ENCODE measurements at places on chromosomes 12 and 14. TPM values are rescaled to one million over a fixed set of nuclear protein-coding genes. Genes with fewer than 3 reads are reported as not detected.

The C12orf60 gene
- 2.2 TPM for total RNA-seq

- no peak for DNase-seq
Observed at GRCh38 chr12:120376934-120377572, 8.1 kb upstream of the MSI1 start.

DNA sequence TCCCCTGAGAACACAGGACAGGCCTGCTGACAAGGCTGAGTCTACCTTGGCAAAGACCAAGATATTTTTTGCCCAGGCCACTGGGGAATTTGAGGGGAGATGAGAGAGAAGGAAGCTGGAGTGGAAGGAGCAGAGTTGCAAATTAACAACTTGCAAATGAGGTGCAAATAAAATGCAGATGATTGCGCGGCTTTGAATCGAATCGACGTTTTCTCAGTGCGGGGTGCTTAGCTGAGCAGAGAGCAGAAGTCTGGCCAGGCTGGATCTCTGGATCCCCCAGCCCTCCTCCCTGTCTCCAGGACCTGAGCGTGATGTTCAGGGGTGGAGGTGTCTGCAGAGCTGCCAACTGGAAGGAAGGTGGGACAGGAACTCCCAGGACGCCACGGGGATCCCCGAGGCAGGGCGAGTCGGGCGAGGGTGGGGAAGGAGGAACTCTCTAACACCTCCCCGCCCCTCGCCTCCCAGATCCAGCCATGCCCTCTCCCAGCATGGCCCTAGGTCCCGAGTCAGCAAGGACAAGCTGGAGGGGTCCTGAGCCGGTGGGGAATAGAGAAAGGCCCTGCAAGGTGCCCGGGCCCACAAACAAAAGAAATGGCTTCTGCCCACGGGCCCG, 527 bp upstream of the CARMIL3 start:
- DNase-seq, result no peak

GRCh38 chr14:92690171-92691011, 58.0 kb downstream of the LGMN start:
- DNase-seq, result peak; percentile 49

DNA sequence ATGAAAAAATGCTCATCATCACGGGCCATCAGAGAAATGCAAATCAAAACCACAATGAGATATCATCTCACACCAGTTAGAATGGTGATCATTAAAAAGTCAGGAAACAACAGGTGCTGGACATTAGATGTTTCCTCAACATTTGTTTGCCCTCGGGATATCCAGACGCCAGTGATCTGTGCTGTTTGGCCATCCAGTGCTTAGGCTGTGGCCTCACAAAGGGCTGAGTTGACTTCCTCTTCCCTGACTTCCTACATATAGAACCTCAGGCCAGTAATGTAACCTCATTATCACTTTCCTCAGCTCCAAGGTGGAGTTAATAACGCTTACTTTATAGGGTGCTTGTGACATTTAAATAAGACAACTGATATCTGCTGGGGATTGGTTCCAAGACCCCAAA, 51.8 kb downstream of the SLC15A5 start:
- no peak for DNase-seq

The C12orf54 gene
- not detected for total RNA-seq

The PSEN1 gene
- total RNA-seq, result 41.9 TPM

GRCh38 chr12:663293-663871, at the start of gene NINJ2:
NINJ2 (minus strand) TSS chr12:663445; CDS start chr12:663360, 85 bp downstream.
- no peak for DNase-seq

- no peak for DNase-seq
Observed at GRCh38 chr14:99460793-99461192, 19.9 kb downstream of the SETD3 start.

- DNase-seq, result no peak
Observed at GRCh38 chr12:25852792-25853191, 105.7 kb upstream of the RASSF8 start.

DNA sequence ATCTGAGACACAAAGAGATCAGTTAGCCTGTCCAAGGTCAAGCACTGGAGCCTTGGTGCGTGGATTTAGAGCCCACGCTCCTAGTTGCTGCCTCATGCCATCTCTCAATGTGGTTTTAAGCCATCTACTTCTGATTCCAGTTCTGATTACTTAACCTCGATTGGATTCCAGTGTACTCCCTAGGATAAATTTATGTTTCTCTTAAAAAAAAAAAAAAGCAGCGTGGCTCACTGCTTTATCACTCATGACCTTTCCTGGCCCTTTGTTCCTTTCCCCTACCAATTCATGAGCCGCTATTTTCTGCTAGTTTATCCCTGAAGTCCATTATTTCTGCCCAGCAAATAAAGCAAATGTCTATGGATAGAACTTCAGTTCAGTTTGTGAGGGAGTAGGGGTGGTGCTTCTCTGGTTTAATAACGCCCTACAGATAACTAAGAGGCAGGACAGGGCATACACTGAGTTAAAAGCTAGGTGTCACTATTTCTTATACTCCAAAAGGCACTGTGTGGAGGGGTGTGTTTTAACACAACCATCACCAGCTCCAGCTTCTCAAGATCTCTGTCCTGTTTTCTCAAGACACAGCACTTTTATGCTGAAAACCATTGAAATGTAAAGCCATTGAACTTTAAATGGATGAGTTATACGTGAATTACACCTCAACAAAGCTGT, 9.8 kb upstream of the PARP11 start:
- peak; percentile 21 for DNase-seq

The LPAR5 gene
- total RNA-seq, result 0.17 TPM

- peak; percentile 62 for DNase-seq
Observed at GRCh38 chr12:54700301-54700700, 52.1 kb upstream of the DCD start.

The GALNT8 gene
- total RNA-seq, result not detected

The E2F7 gene
- 26.7 TPM for total RNA-seq

The DPF3 gene
- 15.7 TPM for total RNA-seq

GRCh38 chr14:30620178-30620577, 1.9 kb upstream of the SCFD1 start:
- DNase-seq, result peak; percentile 40

The RFC5 gene
- 66.3 TPM for total RNA-seq

The HOXC12 gene
- total RNA-seq, result 6.1 TPM

- DNase-seq, result no peak
Observed at GRCh38 chr12:99975321-99975720, 9.4 kb downstream of the ANKS1B start.

The KRT82 gene
- not detected for total RNA-seq

- peak; percentile 29 for DNase-seq
Observed at GRCh38 chr12:89733579-89734201, 25.1 kb upstream of the ATP2B1 start.

DNA sequence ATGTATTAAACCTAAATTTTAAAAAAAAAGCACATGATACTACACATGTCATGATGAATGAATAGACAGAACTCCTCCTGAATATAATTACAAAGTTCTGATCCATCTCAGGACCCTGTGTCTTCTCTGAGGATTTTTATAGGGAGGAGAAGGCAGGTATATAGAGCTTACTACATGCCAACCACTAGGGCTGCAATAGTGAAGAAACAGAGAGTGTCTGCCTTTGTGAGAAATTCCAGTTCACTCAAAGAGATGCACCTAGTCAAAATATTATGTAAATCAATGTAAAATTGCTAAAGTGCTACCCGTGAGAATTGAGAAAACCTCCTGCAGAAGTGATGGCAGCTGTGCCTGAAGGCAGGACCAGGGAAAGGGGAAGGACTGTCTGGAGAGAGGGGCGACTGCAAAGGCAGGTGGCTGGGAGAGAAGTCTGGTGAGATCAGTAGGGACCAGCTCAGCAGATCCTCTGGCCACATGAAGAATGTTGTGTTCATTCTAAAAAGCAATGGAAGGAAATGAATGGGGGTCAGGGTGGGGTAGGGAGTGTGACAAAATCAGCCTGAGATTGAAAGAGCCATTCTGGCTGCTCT, 15.1 kb downstream of the ABHD4 start:
- no peak for DNase-seq

DNA sequence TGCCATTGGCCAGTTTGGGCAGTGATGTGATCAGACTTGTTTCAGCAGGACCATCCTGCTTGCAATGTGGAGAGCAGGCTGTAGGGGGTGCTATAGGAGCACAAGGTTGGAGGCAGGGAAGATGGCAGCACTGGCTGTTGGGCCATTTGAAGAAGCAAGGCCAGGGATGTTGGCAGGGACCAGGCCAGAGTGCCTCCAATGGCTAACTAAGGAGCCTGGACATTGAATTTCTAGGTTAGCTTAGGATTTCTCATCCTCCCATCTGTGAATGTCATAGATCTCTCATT, 23.5 kb downstream of the FGF23 start:
- DNase-seq, result peak; percentile 62

GRCh38 chr12:27564612-27565213, 40.7 kb downstream of the PPFIBP1 start:
- peak; percentile 45 for DNase-seq

The CCDC177 gene
- 0.09 TPM for total RNA-seq

The RFX4 gene
- not detected for total RNA-seq

- DNase-seq, result no peak
Observed at GRCh38 chr14:71607056-71607455, 325.2 kb upstream of the RGS6 start.

The CCDC198 gene
- total RNA-seq, result not detected

GRCh38 chr12:105382771-105383622, 52.5 kb downstream of the C12orf75 start:
- DNase-seq, result peak; percentile 82

DNA sequence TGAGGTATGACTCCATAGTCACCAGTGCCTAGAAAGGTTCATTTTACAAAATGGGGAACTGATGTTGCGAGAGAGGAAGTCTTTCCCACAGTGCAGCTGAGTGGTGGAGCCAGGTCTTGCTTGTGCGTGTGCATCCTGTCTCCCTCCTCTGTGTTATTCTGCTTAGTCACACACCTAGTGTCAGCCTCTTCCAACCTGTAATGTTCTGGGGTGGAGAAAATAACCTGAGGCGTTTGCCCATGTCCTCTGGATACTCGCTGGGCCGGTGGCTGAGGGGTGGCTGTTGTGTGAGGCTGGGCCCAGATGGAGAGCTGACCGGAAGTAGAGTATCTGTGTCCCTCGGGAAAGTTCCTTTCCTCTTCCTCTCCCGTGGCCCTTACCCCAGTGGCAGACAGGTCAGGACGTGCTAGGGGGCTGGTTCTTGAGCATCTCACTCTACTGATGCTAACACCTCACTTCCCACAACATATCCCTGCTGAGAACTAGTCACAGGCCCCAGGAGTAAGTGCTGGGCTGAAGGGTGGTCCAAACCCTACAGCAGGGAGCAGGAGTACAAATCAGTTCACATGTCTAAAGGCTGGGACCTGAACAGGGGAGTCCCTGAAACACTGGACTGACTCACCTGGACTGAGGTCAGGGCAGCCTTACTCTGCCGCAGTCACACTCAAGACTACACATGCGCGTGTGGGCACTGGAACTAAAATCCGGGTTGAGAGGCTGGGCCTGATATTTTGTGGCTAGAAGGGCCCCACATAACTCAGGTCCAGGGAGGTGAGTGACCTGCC, 7.0 kb downstream of the MLF2 start:
- no peak for DNase-seq

GRCh38 chr14:74347097-74347794, 1.0 kb upstream of the VRTN start:
- no peak for DNase-seq

The SLC15A5 gene
- total RNA-seq, result not detected

- DNase-seq, result no peak
Observed at GRCh38 chr14:21449899-21450216, 6.1 kb downstream of the CHD8 start.

The VRTN gene
- total RNA-seq, result not detected

The MTHFD1 gene
- total RNA-seq, result 293 TPM

- no peak for DNase-seq
Observed at GRCh38 chr12:91555436-91556415, 373.1 kb upstream of the DCN start.

The CACNA2D4 gene
- total RNA-seq, result 0.41 TPM

The PROX2 gene
- not detected for total RNA-seq

DNA sequence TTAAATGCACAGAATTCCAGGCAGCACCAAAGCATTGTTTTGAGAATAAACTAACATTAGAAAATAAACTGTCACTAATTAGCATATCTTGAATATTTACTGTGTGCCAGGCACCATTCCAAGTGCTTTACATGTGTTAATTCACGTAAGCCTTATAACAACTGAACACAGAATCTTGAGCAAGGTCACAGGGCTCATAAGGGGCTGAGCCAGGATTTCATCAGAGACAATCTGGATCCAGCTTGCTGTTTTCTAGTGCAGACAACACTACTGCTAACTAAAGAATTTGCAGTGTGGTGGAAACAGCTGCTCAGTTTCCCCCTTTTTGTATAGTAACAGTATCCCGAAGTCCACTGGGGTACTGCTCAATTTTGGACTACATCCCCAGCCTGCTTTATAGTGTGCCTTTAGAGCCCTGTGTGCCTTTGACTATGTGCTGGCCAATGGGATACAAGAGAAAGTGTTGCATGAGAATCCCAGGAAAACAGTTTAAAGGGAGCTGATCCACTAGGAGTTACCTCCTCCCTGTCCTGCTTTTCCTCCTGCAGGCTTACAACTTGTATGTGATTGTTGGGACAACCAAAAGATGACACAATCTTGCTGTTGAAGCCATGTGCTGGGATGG, 36.0 kb upstream of the RMST start:
- no peak for DNase-seq

The SALL2 gene
- total RNA-seq, result 149 TPM

Measured in A673 (cell line).